ENCODE measurements at places on chromosomes 13 and 19. TPM values are rescaled to one million over a fixed set of nuclear protein-coding genes. Genes with fewer than 3 reads are reported as not detected.

The CPT1C gene
- total RNA-seq, result 35.7 TPM

The PLK5 gene
- total RNA-seq, result not detected

The KCNN4 gene
- total RNA-seq, result 1.7 TPM

The CKAP2 gene
- total RNA-seq, result 38.1 TPM

Data from myometrial cell (primary cell).